ENCODE measurements at places on chromosomes 11 and 22.

- DNase-seq, result no peak
These were observed 128.7 kb downstream of the ARL14EP start for GRCh38 chr11:30451626-30452025.

DNA sequence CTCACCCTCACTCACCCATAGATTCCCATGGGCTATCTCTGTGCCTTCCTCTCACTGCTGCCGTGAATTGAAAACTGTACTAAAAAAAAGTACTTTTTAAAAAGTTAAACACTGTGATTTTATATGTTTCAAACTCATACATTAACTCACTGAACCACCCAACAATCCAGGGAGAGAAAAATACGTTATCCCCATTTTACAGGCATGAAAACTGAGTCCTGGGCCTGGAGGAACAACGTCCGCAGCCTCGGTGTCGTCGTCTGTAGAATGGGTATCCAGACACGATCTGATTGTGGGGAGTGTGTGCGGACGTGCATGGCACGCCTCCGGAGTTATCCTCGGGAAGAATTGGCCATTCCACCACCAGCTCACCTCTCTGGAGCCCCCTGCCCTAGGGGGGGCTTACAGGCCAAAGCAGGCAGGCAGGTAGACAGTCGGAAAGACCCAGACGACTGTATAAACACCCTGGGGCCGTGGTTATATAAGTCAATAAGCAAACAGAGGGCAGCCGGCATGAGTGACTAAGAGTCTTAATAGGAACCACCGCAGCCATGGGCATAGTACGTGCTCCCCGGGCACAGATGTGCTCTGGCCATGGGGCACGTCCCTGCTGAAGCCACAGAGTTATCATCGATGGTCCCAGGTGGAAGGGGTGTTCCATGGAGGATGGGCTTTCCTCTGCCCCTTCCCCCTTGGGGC is 7.1 kb upstream of the PDGFB start:
- no peak for DNase-seq

- DNase-seq, result no peak
These were observed 1033.7 kb downstream of the BRD1 start for GRCh38 chr22:48793949-48794348.

DNA sequence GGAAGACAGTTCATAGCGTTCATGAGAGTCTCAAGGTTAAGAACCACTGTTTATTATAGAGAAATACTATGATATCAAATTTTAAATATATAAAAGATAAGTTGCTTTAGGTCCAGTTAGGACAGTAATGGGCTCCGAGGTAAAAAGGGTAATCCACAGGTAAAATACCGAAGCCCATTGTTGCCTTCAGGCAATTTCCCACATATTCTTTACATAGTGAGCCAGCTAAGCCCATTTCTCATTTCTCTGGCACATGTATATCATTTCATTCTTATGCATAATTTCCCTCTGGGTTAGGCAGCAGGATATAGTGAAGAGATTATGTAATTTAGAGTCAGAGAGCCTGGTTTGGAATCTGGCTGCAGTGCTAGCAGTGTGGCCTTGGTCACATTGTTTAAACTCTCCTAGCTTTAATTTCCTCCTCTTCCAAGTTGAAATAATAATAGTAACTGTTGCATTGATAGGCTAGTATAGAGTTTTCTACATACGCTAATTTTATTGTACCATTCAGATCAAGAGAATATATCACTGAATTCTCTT is 7.6 kb upstream of the POU2AF1 start:
- DNase-seq, result peak; percentile 66

- DNase-seq, result no peak
These were observed 62.4 kb downstream of the ALX4 start for GRCh38 chr11:44247508-44247907.

- no peak for DNase-seq
These were observed 7.5 kb downstream of the POU2AF3 start for GRCh38 chr11:111305876-111306275.

DNA sequence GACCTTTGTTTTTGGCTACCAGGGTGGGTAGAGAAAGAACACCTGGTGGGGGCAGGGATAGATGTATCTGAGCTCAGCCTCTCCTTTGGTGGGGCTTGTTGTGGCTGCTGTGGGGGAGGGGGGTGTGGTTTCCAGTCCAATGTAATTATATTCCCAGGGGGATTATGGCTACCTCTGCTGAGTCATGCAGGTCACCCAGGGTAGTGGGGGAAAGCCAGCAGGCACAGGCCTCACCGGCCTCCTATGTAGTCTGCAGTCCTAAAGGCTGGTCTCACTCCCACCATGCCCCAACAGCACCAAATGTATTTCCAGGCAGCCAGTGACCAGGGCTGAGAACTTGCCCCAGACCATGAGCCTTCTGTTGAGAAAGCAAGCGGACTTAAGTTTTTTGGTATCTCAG is 119.6 kb downstream of the DYNC2H1 start:
- no peak for DNase-seq

DNA sequence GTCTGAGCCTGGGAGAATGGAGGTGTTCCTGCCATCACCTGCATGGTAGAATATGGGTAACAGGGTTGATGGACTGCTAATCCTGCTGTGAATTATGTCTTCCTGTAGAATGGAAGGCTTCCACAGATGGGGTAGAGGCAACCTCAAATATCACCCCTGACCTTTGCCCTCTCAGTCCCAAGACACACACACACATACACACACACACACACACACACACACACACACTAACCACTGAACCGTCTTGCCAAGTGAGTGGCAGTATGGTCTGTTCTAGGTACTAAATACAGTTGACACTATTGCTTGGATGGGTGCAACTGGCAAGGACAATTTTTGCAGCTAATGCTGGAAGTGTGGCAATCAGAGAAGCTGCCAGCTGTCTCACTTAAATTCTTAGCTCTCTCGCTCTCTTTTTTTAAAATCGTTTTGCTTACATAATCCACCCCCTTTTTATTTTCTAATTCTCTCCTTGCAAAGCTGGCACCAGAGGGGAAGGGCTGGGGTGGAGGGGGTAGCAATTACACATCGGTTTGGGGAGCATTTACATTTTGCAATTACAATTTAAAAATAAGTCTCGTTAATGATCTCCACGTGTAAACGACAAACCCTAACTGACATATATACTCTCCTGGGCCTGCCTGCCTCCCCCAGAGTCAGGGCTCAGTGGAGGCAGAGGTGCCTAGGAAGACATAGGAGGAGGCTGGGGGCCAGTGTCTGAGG is 162.6 kb downstream of the FEZ1 start:
- no peak for DNase-seq

- DNase-seq, result no peak
These were observed 236.3 kb upstream of the ZC3H12C start for GRCh38 chr11:109856928-109857327.

DNA sequence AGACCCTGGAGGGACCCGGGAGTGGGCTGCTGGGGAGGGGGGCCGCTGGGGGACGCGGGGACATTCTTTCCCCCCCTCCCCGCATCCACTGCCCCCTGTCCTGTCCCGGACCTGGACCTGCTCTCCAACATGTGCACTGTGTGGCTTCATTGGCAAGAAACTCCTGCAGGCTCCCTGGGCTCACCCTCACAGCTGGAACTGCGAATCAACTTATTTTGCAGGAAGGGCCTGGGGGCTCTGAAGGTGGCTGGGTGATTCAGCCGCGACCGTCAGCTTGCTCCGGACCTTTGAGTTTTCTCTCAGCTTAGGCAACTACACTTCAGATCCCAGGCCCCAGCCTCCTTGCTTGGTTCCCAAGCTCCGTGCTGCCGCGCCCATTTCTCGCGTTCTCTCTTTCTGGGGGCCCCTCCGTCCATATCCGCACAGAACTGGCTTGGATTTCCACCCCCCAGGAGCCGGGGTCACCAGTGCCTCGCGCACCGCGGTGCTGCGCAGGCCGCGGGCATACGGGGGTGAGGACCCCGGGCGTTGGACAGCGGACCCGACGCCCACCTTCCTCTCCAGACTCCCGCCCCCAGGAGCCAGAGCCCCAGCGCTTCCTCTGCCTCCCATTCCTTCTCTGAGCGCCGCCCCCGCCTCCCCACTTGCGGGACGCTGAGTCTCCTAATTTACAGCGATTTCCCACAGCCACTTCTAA is 471 bp upstream of the AHNAK start:
- DNase-seq, result peak; percentile 78

DNA sequence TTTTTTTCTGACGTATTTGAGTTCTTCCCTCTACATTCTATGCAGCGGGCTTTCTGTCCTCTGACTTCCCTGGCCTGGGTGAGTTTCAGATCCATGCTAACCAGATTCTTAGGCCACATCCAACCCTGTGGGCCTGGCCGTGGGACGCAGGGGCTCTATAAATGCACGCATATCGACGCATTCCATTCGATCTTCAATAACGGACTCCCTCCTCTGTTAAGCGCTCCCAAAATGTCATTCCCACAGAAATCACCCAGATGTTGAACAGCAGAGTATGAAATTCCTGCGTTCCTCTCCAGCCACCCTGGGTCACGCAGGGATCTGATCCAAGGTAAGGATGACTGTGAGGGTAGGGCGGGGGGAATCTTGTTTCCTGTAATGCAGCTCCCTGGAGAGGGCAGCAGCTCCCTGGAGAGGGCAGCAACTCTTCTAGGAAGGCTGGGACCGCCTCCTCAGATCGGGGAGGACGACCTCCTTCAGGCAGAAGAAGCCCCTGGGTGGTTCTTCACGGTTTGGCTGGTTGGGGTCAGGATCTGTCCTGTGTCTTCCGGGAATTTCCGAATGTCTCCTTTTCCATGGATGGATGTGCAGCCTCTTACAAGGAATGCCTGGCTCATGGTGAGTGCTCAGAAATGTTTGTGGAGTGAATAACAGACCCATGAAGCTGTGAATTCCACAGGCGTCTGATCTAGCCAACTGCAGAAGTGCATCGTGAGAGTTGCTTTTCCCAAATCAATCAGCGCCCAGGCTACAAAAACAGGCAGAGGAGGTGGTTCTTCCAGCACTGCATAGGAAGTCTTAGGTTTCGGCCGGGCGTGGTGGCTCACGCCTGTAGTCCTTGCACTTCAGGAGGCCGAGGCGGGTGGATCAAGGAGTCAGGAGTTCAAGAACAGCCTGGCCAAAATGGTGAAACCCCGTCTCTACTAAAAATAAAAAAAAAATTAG is 12.2 kb downstream of the MRGPRD start:
- no peak for DNase-seq

DNA sequence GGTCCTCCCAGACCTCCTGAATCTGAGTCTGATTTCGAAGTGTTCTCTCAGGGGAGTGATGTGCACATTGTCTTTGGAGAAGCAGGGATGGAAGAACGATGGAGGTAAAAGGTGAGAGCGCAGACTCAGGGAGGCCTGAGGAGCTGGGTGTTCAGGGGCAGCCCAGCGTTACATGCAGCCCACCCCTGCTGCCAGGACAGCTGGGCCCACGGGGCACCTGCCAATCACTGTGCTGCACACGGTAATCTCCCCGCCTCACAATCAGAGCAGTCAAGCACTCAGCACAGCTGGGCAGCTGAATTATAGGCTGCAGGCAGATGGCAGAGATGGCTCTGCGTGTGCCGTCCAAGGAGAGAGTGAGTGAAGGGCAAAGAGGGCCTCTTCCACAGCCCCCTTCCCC is 17.9 kb upstream of the HTR3A start:
- no peak for DNase-seq

DNA sequence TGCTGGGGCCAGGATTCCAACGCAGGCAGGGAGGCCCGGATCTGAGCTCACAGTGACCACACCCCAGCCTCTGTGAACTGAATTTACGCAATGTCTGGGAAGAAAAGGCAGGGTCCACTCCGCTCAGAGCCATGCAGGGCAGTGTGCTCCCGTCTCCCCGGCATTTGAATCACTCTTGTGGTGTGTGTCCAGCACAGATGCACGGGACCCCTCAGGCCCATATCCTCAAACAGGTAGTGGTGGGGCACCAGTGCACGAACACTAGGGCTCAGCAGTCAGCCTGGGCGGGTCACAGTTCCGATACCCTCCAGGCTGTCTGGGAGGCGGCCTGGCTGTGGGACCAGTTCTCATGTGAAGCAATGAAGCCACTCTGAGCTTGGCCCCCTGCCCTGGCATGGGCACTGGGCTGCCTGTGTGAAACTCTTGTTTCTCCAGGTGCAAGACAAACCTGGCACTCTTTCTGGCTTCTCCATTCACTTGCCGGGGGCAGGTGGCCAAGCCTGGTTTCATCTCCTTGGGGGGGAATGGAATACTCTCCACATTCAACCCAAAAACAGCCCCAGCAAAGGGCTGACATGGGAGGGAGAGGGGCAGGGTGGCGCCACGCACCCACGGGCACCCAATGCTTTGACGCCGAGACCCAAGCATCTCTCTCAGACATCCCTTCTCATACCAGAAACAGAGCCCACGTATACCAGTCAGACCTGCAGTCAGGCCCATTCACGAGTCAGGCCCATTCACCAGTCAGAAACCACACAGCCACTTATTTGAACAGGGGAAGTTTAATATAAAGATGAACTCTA is 14.3 kb downstream of the DHCR7 start:
- peak; percentile 39 for DNase-seq

DNA sequence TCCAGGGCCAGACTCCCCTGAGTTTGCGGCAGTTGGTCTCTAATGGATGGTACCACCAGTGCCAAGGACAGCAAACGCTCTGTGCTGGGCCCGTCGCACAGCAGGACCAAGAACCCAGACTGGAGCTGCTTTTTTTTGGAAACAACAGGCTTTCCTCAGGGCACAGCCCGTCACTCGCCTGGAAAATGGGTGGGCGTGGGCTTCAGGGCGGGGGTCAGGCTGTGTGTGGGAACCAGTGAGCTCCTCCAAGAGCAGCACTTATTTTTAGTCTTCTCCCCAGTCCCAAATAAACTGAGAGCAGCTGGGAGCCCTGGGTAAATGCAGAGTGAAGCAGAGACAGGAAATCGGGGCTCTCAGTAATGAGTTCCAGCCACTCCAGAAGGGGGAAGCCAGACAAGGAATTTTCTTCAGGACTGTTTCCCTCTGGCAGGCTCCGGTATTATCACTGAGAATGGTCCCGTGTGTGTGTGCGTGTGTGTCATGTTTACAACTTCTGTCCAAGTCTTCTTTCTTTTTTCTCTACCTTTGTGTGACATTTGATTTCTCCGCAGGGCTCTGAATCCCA is 63.0 kb downstream of the PPFIBP2 start:
- DNase-seq, result no peak

- peak; percentile 72 for DNase-seq
These were observed 11.7 kb downstream of the TECTA start for GRCh38 chr11:121112498-121113455.

DNA sequence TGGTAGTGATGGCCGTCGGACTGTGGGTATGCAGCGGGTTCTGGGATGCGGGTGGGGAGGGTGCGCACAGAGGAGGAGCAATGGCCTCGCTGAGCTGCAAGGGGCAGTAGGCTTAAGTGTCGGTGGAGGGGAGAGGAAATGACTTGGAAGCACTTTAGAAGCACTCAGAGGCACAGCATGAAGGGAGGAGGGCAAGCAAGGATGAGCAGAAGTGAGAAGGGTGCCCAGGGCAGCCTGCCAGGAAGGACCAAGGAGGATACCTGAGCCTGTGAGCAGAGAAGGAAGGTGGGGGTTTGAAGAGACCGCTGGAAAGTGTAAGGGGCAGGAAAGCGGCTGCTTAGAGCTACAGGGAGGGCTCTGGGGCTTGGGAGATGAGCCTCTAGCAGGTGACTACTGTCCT is 330 bp downstream of the SLC5A1 start:
- DNase-seq, result peak; percentile 65

GRCh38 chr11:7612661-7613393 is 60.5 kb downstream of the CYB5R2 start:
- DNase-seq, result peak; percentile 95

GRCh38 chr11:60878245-60879101 is 11.1 kb downstream of the ZP1 start:
- no peak for DNase-seq

Measured in trophoblast cell (in vitro differentiated cells and primary cell).